ENCODE measurements at places on chromosomes 6 and 20. TPM values are rescaled to one million over a fixed set of nuclear protein-coding genes. Genes with fewer than 3 reads are reported as not detected.

Gene MICB
- total RNA-seq: 6.9 TPM

Gene CFAP206
- total RNA-seq: 14.4 TPM

Gene SYTL3
- total RNA-seq: 0.60 TPM

Gene MAFB
- 4.9 TPM for total RNA-seq

Gene PPIL6
- 22.4 TPM for total RNA-seq

Gene BHLHE23
- not detected for total RNA-seq

Gene EPB41L1
- total RNA-seq: 101 TPM

Gene FAM217A
- total RNA-seq: 0.16 TPM

Gene CDH4
- 26.8 TPM for total RNA-seq

Gene RAD21L1
- total RNA-seq: not detected

Gene PNPLA1
- 0.28 TPM for total RNA-seq

Gene ENPP3
- total RNA-seq: not detected

DNA sequence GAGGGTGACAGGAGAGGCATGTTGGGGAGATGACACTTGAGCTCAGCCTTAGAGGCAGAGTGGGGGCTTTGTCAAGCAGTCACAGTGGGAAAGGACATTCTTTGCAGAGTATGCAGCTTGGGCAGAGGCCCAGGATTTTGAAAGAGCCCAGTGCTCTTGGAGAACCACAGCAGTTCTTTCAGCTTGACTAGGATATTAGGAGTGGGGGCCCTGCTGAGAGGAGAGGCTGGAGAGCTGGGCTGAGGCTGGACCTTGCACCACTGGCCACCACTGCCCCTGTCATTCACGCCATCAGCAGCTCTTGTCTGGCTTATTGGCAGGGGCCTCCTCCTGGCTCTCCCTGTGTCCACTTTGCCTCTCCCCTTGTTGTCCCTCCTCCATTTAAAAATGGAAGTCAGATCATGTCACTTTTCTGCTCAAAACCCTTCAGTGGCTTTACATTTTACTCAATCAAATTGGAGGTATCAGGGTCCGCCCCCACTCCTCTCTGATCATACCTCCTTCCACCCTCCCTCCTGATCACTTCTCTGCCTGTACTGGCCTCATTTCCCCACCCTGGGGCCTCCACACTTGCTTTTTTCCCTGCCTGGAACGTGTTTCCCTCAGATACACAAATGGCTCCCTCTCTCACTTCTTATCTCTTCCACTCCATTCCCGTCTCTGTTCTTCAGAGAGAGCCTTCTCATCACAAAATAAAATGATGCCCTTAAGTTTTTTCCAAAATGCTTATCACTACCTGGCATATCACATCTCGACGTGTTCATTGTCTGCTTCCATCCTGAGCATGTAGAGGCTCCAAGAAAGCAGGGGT is 10.5 kb downstream of the MANBAL start:
- ATAC-seq: no peak

- peak; percentile 48 for ATAC-seq
Observed at GRCh38 chr6:13181393-13181792, 146.9 kb downstream of the TBC1D7 start.

DNA sequence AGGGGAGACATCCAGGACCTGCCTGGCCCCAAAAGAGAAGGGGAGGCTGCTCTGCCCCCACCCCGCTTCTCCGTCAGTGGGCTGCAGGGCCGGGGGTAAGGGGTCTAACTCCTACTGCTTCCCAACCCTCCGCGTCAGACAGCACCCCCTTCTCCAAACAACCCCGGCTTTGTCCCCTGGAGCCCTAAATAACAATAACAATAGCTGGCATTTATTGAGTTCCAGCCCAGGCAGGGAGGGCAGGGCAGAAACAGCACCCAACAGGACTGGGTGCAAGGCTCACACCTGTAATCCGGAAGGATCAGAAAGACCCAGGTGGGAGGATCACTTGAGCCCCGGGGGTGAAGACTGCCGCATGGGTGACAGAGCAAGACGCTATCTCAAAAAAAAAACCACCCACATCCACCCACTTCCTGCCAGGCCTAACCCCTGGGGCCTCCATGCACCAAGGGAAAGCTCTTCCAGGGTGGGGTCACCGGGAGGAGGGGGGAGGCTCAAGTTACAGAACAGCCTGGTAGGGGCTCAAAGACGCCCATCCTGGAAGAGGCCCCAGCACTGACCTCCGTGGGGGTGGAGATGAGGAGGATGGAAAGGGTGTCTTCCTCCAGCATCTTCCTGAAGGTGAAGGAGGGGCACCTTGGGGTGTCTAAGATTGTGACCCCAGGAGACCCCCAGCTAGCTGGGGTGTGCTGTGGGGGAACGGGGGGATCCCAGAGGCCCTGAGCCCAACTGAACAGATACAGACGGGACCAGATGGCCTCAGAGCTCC is 1.3 kb upstream of the FNDC11 start:
- ATAC-seq: peak; percentile 21

- ATAC-seq: no peak
Observed at GRCh38 chr6:65524232-65524631, 182.8 kb downstream of the EYS start.

DNA sequence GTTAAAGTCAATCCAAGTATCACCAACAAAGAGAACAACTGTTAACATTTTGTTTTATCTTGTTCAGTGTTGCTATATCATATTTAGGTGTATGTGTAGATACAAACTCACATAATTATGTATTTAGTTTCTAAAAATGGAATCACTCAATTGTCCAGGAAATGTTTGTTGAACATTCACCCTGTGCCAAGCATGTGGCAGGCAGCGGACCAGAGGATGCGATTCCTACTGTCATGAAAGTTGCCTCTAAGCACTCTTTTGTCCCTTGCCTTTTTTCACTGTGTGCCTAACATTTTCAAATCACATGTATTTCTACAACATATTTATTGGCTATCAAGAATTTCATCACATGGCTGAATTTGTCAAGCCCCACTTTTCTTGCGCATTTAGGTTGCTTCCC is 16.9 kb upstream of the TGM2 start:
- ATAC-seq: no peak

DNA sequence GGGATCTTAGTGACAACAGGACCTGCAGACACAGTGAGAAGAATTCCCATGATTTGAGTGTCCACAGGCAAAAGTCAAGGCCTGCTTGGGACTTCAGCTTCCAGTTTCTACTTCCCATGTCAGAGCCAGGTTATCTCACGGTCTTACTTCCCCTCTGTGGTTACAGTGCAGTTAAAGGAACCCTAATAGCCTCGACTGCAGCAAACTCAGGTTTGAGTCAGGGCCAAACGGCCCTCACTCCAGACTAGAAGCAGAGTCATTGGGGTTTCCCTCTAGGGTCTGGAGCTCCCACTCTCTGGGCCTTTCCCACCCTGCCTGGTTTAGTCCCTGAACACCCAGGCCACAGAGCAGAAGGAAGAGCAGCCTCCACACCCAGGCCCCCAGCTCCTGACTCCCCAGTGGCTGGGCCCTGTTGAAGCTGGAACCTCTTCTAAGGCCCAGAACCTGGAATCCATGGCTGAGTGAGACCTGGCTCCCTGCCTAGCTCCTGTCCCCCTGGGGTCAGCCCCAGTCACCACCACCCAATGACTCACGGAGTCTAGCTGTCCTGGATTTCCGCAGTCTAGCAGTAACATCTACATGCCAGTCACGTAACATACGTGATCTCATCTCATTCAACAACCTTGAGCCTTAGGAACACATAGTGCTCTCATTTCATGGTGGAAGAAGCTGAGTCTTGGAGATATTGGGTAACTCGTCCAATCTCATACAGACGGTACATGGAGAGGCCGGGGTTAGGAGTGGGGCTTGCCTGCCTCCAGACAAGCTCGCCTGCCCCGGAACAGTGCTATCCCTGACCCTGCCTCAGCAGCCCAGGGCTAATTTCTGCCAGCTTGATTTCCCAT is 9.2 kb upstream of the GHRH start:
- no peak for ATAC-seq

DNA sequence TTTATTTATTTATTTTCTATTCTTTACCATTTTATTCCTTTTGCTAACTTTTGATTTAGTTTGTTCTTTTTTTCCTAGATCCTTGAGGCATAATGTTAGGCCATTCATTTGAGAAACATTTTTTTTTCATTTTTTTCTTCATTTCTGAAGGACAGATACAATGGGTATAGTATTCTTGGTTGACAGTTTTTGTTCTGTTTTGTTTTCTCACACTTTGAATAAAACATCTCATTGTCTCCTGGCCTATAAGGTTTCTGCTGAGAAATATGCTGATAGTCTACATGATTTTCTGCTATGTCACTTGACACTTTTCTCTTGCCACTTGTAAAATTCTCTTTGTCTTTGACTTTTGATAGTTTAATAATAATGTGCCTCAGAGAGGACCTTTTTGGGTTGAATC is 294.6 kb upstream of the EPHA7 start:
- no peak for ATAC-seq

GRCh38 chr6:39381550-39382140 is 59.1 kb upstream of the KCNK16 start:
- ATAC-seq: no peak

DNA sequence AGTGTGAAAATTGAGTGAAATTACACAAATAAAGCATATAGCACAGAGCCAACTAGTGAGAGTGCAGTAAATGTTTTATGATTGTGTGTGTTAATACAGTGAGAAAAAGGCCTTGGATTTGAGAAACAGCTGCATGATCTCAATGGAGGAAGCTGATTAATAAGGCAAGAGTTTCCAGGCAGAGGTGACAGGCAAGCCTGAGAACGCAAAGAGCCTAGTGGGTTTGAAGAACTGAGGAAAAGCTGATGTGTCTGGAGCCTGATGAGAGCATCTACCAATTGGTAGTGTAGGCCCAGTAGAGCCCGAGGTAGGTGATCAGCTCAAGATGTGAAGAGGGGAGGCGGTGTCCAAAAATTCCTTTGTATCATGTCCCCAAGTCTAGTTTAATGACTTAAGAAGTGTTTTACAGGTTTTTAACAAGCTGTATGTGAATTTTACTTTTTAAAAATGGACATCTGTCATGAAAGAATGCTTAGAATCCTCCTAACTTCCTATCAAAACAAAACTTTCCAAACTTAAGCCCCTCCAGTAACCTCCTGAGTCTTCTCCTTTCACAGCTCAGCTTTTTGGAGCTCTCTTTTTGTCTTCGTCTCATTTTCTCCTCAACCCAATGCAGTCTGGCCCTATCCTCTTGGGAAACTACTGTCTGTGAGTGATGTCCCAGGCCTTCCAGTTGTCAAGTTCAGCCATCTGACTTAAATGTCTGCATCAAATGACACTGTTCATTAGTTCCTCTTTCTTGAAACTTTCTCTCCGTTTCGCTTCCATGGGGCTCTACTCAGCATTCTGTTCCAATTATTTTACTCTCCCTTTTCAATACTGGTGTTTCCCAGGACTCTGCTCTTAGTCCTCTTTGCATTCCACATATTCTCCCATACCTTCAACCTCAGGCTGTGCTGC is 1.2 kb downstream of the CDC40 start:
- ATAC-seq: no peak

- ATAC-seq: no peak
Observed at GRCh38 chr6:90677440-90677839, 90.6 kb upstream of the MAP3K7 start.

GRCh38 chr6:82040405-82041221 is 206.9 kb downstream of the IBTK start:
- peak; percentile 96 for ATAC-seq

DNA sequence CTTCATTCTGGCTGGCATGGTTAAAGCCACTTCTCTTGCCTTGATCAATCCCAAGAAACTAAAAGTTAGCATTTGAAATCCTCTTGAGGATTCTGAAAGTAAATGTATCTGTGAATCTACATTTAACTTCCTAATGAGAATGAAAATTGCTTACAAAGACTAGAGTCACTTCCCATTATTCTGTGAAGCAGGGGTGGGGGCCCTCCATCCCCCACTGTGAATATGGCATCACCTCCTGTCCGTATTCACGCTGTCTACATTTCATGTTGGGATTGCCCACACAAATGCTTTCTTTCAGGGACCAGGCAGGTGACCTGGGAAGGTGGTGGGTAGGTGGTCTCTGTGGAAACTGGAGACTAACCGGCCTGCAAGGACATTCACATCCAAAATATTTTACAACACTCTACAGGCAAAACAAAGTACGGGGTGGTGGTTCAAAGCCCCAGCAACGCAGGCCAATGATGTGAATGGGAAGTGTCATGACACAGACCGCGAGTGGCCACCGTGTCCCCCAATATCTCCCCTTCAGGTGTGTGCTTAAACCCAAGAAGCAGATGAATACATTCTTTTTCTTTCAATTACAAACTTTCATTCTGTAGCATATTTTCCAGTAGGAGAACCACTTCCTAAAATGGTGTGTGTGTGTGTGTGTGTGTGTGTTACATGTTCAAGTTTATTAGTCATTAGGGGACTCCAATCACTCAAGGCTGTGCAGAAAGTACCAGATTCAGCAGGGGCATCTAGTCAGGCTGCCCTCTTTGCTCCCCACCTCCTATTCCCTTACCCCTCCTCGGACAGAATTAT is 132.2 kb downstream of the PRND start:
- no peak for ATAC-seq

DNA sequence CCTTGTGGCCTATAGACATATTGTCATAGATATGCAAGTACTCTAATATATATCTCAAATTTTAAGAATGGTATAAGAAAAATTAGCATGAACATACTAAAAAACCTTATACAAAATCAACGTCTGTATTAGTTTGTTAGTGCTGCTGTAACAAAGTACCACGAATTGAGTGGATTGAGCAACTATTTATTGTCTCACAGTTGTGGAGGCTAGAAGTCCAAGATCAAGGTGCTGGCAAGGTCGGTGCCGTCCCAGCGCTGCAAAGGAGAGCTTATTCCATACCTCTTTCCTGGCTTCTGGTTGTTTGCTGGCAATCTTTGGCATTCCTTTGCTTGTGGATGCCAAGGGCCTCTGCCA is 317.6 kb upstream of the FERMT1 start:
- no peak for ATAC-seq

- ATAC-seq: peak; percentile 69
Observed at GRCh38 chr6:28867086-28867409, 56.7 kb downstream of the TRIM27 start.

GRCh38 chr6:111207141-111207858 is 120.0 kb downstream of the SLC16A10 start:
- ATAC-seq: no peak

- no peak for ATAC-seq
Observed at GRCh38 chr20:43949741-43950618, 35.3 kb downstream of the TOX2 start.

GRCh38 chr6:128437685-128438084 is 82.7 kb downstream of the PTPRK start:
- no peak for ATAC-seq

DNA sequence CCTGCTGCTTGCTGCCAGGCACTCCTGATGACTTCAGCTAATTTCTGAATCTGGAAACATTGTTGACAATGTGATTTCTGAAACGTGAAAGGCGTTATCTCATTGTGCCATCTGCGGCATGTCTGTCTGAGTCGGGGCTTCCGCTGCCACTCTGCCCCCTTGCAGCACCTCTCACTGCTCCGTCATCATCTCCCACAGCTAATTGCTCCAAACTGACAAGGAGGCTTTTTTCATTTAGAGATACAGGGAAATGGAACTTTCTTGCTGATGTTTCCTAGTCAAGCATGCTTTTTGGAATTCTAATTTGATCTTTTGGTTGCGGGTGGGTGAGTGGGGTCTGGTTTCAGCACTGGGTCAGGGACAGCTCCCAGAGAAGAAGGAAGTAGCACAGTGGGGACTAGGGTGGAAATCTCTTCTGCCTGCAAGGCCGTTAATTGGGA is 233.5 kb downstream of the DHX35 start:
- ATAC-seq: no peak

Measured in motor neuron (in vitro differentiated cells).